ENCODE measurements at places on chromosomes 12 and 14.

DNA sequence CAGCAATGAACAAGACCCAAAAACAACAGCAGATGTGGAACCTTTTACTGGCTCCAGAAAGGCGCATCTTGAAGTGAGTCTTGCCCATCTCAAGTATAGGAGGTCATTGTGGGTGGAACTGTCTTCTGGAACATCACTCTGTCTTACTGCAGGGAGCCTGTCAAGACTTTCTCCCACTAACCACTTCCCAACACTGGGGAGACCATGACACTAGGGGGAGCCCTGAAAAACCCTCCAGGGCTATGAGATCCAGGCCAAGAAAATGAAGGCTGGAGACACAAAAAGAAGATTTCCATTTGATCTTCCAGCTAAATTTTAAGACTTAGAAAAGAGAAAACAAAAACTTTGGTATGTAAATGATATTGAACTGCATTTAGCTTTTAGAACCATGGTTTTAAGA is 13.5 kb upstream of the ATG14 start:
- DNase-seq = no peak

GRCh38 chr12:34097213-34097612 is 74.9 kb downstream of the ALG10 start:
- DNase-seq = no peak

- DNase-seq = no peak
Observed at GRCh38 chr14:24056800-24057184, 5.0 kb downstream of the CARMIL3 start.

DNA sequence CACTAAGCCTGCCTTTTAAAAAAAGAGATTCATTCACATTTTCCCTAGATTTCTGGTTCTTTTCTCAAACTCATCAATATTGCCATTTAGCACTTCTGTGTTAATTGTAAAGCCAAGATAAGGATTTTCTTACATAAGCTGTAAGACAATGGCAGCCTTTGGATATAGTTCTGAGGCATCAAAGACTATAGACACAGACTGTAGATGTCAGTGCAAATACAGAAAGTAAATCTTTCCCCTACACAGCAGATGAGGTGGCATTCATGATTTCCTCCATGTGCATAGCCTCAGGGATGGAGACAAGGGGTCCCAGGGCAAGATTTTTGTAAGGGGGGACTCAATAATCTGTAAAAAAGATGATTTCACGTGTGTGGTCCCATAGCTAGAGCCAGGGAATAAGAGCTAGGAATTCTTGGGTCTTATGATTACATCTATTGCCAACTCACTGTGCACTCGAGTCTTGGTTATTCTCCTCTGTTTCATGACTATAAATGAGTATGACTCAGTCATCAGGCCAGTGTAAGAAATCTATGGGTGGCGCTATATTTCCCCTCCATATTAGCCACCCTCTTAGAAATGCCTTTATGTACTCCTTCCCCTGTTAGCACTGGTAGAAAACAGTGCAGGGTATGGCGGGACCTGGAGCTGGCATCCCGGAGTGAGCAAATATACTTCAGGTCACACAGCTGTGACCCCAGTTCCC is 207.5 kb downstream of the EXOC5 start:
- no peak for DNase-seq

Data from SJSA1 (cell line).